ENCODE measurements at places on chromosomes 2 and 18. TPM values are rescaled to one million over a fixed set of nuclear protein-coding genes. Genes with fewer than 3 reads are reported as not detected.

The CRYBA2 gene
- total RNA-seq = not detected

The PPP1R1C gene
- total RNA-seq = 1.7 TPM

The LOXHD1 gene
- total RNA-seq = not detected

The DSG4 gene
- not detected for total RNA-seq

The SERPINB10 gene
- total RNA-seq = not detected

The C1GALT1C1L gene
- not detected for total RNA-seq

- no peak for DNase-seq
Observed at GRCh38 chr2:204670124-204670523, 124.8 kb downstream of the PARD3B start.

DNA sequence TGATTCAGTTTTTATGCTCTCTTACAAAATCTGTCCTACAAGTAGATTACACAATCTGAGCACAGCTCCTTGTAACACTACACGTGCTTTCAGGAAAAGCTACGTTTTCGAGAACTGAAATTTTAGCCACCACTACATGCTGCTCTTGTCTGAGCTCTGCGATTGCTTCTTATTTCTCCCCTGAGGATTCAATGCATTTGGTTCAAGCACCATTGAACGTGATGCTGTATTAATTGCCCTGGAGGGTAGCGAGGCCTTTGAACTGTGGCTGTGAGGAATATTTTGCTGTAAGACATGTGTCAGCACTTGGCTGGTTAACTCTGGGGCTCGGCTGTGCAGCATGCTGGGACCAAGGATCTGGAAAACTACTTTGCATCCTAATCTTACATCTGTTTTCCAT is 405.8 kb downstream of the EPHA4 start:
- no peak for DNase-seq

GRCh38 chr2:98691303-98691702 is 39.6 kb downstream of the MGAT4A start:
- DNase-seq = no peak

GRCh38 chr2:156649596-156649995 is 213.4 kb downstream of the GPD2 start:
- no peak for DNase-seq

DNA sequence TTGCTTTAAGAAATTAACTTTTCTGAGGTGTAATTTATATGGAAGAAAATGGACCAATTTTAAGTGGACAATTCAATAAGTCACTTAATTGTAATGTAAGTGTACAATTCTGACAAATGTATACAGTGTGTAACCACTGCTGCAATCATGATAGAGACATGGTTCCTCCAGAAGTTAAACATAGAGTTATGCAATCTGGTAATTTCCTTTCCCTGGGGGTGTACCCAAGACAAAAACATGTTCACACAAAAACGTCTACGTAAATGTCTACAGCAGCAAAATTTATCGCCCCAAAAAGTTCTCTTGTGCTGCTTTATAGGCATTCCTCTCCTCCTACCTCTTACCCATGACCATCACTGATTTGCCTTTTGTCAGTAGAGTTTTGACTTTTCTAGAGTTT is 141.5 kb downstream of the AQP4 start:
- no peak for DNase-seq
